Cardiac muscle cell (in vitro differentiated cells and primary cell): ENCODE measurements at places on chromosomes 11 and 22.

GRCh38 chr11:69307421-69307820, 13.5 kb downstream of the MYEOV start:
- DNase-seq, result no peak

DNA sequence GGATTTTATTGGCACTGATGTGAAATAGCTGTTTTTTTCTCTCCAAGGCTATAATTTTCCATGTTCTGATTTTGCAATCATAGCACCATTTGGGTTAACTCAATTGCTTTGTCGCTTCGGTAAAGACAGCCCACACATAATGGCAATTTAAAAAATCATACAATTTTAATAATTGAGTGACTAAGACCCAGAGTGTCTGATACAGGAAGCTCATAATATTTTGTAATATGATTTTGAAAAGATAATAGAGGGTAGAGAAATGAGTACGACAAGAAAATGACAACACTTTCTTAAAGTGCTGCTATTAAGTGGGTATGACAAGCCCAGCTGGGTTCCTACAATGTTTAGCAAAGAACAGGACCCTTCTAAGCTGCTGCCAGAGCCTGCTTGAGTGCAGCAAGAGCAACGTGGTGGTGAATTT, 439.1 kb downstream of the METTL15 start:
- DNase-seq, result no peak

- no peak for DNase-seq
Measured at GRCh38 chr11:107494055-107494454, 36.4 kb upstream of the CWF19L2 start.

DNA sequence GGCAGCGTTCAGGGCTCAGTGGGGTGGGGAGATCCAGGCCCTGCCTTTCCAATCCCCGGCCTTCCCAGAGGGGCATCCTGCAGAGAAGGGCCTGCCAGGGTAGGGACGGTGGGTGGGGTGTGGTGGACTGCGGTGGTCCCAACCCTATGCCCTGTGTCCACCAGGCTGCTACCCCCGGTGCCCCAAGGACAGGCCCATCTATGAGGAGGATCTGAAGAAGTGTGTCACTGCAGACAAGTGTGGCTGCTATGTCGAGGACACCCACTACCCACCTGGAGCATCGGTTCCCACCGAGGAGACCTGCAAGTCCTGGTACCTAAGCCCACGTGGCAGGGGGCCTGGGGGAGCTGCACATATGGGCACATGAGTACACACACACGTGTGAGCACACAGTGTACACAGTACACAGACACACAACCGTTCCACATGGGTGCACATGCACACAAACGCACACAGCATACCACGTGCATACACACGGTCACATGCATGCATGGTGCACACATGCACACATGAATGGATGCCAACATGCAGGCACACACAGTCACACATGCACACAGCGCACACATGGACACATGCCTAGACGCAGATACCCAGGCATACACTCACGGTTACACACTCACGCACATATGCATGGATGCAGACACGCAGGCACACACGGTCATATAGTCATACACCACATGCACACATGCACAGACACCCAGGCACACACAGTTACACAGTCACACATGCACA, 16.1 kb downstream of the MUC2 start:
- DNase-seq, result no peak

DNA sequence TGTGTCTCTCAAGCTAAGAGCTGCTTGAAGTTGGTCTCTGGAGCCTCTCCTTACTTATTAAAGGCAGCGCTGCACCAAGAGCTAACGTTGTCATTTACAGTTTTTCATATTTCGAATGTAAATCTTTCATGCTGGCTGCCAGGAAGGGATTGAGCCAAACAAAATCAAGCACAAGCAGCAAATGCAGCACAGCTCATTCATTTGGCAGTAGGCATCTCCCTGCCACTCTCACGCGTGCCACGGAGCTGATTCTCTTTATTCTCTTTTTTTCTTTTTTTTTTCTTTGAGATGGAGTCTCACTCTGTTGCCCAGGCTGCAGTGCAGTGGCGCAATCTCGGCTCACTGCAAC, 1.4 kb upstream of the VEGFB start:
- DNase-seq, result no peak

- no peak for DNase-seq
Measured at GRCh38 chr11:2217211-2218030, 45.8 kb upstream of the TH start.

- DNase-seq, result no peak
Measured at GRCh38 chr11:115716601-115717529, 212.7 kb upstream of the CADM1 start.

- no peak for DNase-seq
Measured at GRCh38 chr22:27057717-27058116, 400.3 kb downstream of the MIAT start.

DNA sequence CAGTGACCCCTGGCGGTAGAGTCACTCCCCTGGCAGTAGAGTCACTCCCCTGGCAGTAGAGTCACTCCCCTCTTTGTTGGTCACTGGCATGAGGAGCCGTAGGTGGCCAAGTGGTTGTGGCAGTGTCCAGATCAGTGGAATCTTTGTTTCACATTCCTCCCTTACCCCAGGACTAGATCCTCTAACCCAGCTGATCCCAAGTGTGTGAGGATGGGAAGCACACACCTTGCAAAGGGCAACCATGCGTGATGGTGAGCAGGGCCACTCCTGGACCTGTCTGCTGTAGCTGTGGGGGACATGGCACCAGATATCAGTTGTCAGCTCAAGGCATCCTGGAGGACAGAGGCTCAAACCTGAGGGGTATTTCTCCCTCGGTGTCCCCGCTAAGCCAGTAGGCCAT, 37.8 kb downstream of the OSBP2 start:
- no peak for DNase-seq

- DNase-seq, result no peak
Measured at GRCh38 chr22:17232406-17232805, 13.2 kb upstream of the ADA2 start.

DNA sequence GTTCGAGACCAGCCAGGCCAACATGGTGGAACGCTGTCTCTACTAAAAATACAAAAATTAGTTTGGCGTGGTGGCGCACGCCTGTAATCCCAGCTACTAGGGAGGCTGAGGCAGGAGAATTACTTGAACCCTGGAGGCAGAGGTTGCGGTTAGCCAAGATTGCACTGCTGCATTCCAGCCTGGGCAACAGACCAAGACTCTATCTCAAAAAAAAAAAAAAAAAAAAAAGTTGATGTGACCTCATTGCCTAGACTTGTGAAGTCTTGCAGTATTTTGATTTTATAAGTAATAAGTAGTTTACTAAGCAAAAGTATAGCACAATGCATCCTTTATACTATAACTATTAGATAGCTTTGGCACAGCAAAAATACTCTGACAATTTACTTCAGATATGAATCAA, 9.9 kb upstream of the CUL5 start:
- DNase-seq, result peak; percentile 54

DNA sequence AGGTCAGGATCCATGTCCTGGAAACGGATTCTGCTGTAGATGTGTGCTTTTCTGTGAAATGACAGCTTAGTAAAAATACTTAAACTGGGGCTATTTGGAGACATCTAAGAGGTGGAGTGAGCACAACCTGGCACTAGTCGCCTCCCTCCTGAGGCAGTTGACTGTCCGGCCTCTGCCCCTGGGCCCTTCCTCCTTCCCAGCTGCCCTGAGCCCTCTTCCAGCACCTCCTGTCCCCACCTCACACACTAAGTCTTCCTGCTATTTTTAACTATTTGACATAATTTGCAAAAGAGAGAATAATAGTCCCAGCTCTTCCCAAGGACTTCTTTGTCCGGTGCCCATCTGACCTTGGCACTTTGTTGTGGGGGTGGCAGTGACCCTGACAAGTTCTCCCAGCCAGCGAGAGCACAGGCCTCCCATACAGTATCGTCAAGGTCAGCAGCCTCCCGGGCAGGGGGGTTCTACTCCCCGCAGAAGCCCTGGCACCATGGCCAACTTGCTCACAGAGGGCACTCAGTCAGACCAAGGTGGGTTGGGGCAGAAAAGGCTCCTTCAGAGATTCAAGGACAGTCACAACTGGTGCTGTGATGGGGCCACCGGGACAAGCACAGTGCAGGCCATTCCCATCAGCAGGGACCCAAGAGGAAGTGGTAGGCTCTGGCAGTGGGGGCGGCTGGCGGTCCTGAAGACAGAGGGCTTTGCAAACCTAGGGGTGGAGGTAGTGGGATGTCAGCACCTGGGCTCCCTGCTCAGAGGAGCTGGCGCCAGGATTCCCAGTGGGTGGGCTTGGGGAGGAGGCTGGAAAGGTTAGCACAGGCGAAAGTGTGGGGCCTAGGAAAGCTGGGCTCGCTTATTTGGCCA, 5.5 kb upstream of the NEAT1 start:
- DNase-seq, result no peak

GRCh38 chr22:22748297-22748743, 103.9 kb downstream of the GGTLC2 start:
- DNase-seq, result peak; percentile 74

- DNase-seq, result no peak
Measured at GRCh38 chr11:796565-797295, 1.4 kb downstream of the SLC25A22 start.

- DNase-seq, result no peak
Measured at GRCh38 chr22:21054714-21055563, 9.2 kb downstream of the LRRC74B start.

GRCh38 chr22:22920104-22920654, 32.6 kb downstream of the IGLL5 start:
- DNase-seq, result no peak

DNA sequence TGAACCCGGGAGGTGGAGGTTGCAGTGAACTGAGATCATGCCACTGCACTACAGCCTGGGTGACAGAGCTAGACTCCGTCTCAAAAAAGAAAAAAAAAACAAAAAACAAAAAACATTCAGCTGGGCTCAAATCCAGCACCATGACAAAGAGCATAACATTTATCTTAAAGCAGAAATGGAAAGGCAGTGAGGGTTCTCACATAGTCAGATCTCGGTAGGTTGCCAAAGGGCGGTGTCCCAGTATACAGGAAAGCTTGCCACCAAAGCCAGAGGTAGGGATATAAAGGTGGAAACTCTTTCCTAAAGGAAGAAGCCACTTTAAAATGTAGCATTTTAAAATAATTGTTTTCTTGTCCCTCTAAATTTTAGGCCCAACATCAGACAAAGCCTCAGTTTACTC, 22.4 kb upstream of the CAPRIN1 start:
- no peak for DNase-seq

DNA sequence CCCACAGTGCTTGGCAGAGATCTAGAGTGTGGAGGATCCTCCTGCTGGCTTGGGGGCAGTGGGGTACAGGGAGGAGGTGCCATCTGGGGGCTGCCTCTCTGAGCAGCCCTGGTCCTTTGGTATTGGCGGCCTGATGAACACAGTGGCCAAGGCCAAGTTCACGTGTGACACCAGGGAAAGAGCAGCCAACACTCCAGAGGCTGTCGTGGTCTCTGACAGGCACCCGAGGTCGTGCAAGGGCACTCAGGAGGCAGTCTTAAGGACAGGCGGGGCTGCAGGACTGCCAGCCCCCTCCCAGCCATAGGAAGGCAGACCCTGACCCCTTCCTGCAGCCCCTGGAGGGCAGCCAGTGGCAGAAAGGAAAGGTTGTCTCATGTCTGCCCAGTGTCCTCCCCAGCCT, 30.7 kb downstream of the PHF21B start:
- no peak for DNase-seq

DNA sequence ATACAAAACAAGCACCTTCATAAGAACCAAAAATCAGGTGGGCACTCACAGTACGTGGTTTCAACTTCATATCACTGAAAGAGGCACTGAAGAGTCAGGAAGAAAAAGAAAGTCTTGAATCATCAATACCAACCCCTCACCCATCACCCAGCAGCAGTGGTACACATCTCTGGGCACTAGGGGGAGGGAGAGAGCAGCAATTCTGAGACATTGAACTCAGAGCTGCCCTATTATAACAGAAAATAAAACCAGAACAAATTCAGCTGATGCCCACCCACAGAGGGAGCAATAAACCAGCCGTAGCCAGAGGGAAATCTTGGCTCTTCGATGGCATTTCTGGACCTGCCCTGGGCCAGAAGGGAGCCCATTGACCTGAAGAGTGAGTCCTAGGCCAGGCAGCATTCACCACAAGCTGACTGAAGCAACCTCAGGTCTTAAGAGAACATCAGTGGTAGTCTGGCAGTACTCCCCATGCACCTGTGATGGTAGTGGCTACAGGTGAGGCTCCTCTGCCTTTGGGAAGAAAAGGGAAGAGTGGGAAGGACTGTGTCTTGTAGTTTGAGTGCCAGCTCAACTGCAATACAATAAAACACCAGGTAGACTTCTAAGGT, 42.2 kb upstream of the FAM181B start:
- DNase-seq, result peak; percentile 67

DNA sequence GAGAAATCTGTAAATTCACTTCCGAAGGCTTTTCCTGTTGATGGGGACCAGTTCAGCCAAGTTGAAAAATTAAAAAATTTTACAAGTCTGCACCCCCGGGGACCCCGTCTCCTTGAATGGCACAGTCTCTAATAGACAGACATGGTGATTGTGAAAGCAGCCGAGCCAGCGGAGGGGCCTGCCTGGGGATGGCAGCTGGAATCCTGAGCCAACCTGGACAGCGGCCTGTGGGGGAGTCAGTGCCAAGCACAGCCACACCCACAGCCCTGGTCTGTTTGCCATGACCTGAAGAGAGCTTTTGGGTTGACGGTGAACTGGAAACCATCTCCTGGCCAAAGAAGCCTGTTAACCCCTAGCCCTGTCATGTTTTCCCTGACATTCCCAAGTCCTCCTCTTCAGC, 64.7 kb downstream of the PARVG start:
- no peak for DNase-seq

DNA sequence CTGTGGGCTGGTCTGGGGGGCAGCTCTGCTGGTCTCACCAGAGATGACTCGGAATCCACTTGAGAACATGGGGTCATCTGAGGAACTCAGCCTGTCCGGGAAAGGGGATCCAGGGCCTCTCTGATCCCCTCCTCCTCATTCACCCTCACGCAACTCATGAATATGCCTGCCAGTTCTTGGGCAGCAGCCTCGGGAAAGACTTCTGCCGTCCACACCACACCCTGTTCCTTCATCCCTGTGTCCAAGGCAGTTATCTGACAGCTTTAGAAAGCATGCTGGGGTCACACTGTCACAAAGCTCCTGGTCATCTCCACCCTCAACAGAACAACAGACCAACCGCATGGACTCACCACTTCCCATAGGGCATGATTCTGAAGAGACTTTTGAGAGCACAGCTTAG, 88.3 kb downstream of the AMOTL1 start:
- DNase-seq, result no peak

GRCh38 chr11:118275176-118275575, 11.1 kb upstream of the MPZL2 start:
- DNase-seq, result no peak

- DNase-seq, result no peak
Measured at GRCh38 chr11:134157451-134157850, 66.3 kb downstream of the NCAPD3 start.
